ENCODE measurements at places on chromosomes 1 and 21.

DNA sequence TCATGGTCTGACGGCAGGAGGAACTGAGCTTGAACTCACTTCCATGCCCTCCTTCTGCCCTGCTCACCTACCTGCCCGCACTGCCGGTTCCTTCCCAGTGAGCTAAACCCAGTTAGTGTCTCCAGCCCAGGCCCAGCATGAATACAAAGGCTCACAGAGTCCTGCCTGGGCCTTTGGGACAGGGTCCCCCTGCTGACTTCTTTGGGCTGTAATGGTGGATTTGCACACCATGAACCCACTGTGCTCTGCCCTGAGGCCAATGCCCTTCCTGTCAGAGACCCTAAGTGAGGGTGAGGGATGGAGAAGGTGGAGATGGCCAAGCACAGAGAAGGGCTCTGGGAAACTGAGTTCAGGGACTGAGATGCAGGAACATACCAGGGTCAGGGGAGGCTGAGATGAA is 153.4 kb downstream of the PCP4 start:
- DNase-seq = no peak

GRCh38 chr1:25799935-25800702 is at the start of gene SELENON:
Gene SELENON (plus strand): TSS chr1:25800193. CDS start chr1:25800231, 38 bp downstream.
- DNase-seq = peak; percentile 92

GRCh38 chr1:58438468-58438867 is 108.1 kb downstream of the OMA1 start:
- DNase-seq = no peak

DNA sequence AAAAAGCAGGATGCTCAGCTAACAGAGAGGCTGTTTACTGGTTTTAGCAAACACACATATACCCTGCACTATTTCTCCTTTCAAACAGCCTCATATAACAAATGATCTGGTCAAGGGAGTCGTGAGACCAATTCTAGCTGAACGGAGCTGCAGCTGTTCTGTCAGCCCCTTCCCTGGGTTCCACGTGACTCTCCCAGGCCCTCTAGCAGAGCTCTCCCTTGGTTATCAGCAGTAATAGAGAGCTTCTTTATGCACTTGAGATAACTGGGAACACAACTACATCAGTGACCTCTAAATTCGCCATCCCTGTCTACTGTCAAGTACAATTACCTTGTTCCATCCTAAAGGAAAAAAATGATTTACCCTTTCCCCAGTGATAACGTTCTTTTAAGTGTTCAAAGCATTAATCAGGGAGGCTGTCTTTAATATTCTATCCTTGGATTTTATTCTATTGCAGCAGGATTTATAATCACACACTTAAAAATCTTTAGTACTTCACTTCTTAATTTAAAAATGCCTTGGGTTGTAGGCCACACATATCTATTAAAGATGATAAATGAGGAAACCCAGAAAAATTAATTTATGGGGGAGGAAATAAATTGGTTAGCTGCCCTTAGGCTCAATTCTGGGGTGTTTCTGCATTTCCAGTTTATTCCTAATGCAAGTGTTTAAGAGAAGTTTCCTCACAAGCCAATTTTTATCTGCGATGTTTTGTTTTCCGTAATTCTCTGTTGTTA is 28.2 kb downstream of the PTGER3 start:
- DNase-seq = no peak

DNA sequence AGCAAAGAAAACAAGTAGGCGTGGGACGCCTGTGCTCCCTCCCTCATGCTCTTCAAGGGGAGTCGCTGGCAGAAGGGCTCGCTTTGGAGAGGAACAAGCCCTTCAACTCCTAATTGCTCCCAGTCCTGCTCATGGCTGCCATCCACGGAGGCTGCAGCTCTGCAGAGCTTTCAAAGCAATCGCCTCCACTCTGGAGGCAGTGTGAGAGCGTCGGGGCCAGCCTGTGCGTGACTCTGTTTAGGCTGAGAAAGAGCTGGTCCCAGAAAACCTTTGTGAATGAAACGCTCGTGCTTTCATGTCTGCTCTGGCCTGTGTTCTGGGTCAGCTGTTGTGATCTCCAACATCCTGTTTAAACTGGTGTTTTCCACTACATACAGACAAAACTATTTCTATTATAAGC is 23.9 kb upstream of the RUNX1 start:
- no peak for DNase-seq

GRCh38 chr1:152626744-152627143 is 3.8 kb upstream of the LCE3A start:
- DNase-seq = no peak

- DNase-seq = no peak
Measured at GRCh38 chr21:16022921-16023320, 293.1 kb downstream of the USP25 start.

DNA sequence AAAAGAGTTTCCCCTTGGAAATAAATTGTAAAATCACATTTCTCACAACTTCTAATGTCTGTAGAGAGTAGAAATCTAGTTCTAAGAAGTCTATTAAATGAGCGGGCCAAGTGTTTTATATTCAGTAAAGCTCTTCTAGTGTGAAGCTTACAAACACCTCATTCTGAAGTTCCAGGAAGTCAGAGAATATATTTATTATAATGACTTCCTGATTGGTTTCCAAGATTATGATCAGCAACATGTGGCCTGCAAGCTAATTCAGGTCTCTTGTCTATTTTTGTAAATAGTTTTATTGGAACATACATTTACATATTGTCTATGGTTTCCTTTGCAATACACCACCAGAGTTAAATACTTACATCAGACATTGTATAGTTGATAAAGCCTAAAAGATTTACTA is 603.9 kb downstream of the AMY1C start:
- no peak for DNase-seq
